ENCODE measurements at places on chromosomes 6 and 20.

- no peak for DNase-seq
Measured at GRCh38 chr6:96007663-96008062, 8.1 kb upstream of the FUT9 start.

- peak; percentile 47 for DNase-seq
Measured at GRCh38 chr6:32116674-32117073, 7.5 kb upstream of the TNXB start.

DNA sequence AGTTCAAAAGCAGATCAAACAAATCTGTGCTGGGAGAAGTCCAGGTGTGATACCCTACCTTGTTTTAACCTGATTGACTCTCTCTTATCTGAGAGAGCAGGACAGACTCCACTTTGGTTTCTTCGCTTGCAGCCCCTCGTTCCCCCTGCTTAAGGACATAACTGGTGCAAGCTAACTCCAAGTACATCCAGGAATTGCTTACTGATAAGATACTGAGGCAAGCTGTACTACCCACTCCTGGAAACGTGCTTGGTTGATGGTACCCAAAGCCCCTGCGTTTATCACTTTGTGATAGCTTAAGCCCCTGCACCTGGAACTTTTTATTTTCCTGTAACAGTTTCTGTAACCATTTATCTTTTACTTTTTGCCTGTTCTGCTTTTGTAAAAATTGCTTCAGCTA is 157.0 kb upstream of the OLIG3 start:
- no peak for DNase-seq

- no peak for DNase-seq
Measured at GRCh38 chr20:63497138-63497945, 1.5 kb downstream of the EEF1A2 start.

DNA sequence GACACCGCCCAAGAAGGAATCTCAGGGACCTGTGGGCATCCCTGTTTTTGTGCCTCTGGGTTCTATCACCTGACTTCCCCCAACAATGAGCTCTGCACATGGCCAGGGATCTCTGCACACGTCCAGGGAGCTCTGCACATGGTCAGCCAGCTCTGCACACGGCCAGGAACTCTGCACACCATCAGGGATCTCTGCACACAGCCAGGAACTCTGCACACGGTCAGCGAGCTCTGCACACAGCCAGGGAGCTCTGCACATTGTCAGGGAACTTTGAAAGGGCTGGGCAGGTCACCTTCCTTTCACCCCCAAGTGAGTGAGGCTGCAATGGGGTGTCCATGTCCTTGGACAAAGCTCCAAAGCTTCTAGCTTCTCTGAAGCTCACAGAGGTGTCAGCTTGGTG is 5.2 kb upstream of the SLCO4A1 start:
- no peak for DNase-seq

- DNase-seq = no peak
Measured at GRCh38 chr6:53694810-53695394, 29.3 kb upstream of the KLHL31 start.

GRCh38 chr6:71496018-71496721 is 207.6 kb downstream of the OGFRL1 start:
- DNase-seq = no peak

All from PC-3 (cell line).